ENCODE measurements at places on chromosomes 1 and 21.

- no peak for DNase-seq
Measured at GRCh38 chr1:50177994-50178393, 69.3 kb downstream of the ELAVL4 start.

DNA sequence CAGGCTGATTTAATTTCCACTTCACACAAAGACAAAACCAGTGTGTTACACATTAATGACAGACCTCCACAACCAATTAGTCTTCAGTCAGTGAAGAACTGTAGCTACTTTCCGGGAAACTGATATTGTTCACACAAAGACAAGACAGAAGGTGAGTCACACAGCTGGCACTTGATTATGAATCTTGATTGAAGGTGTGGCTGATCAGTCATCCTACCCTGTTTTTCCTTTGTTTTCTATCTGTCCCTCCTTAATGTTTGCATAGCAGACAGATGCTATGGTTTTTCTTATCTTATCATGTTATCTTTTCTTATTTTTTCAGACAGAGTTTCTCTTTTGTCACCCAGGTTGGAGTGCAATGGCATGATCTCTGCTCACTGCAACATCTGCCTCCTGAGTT, 185.1 kb upstream of the GREM2 start:
- no peak for DNase-seq

DNA sequence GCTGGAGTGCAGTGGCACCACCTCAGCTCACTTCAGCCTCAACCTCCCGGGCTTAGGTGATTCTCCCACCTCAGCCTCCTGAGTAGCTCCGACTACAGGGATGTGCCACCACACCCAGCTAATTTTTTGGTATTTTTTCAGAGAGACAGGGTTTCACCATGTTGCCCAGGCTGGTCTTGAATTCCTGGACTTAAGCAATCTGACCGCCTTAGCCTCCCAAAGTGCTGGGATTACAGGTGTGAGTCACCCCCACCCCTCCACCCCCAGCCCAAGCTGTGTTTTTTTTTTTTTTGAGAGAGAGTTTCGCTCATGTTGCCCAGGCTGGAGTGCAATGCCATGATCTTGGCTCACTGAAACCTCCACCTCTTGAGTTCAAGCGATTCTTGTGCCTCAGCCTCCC, 75.4 kb downstream of the NKAIN1 start:
- no peak for DNase-seq

DNA sequence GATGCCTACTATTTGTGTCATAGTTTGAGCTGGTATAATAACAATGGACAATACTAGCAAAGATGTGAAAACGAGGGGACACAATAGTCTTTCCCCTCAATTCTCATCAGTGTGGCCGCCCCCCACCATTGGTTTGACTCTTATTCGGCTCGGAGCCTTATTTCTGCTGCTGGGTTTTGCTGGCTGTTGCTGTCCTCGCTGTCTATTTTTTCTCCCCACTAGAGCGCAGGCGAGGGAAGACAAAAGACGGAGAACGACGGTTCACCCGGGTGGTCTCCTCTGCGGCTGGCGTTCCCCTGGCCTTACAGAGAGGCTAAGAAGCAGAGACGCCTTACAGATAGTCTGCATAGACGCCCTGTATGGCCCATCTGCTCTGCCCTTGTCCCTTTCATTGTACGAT, 19.4 kb downstream of the CLIC6 start:
- DNase-seq, result no peak

- DNase-seq, result no peak
Measured at GRCh38 chr1:43803646-43804045, 96.3 kb downstream of the ST3GAL3 start.

GRCh38 chr1:91020486-91020885, 1.3 kb downstream of the ZNF644 start:
- no peak for DNase-seq

DNA sequence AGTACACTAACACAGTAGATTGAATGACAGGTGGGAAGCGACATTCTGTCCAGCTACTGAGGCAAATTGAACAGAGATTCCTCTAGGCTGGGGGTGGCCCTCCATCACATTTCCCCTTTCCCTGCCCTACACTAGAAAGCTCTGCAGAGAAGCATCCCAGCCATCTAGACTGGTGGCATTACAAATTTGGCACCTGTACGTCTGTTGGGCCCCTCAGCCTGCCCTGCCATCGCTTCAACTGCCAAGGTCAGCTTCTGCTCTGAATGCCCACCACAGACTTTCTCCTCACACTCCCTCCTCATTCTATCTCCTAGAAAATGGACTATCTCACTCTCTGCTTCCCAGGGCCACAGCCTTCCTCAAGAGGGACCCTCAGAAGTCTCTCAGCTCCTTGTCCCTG, 16.7 kb downstream of the TRABD2B start:
- no peak for DNase-seq

DNA sequence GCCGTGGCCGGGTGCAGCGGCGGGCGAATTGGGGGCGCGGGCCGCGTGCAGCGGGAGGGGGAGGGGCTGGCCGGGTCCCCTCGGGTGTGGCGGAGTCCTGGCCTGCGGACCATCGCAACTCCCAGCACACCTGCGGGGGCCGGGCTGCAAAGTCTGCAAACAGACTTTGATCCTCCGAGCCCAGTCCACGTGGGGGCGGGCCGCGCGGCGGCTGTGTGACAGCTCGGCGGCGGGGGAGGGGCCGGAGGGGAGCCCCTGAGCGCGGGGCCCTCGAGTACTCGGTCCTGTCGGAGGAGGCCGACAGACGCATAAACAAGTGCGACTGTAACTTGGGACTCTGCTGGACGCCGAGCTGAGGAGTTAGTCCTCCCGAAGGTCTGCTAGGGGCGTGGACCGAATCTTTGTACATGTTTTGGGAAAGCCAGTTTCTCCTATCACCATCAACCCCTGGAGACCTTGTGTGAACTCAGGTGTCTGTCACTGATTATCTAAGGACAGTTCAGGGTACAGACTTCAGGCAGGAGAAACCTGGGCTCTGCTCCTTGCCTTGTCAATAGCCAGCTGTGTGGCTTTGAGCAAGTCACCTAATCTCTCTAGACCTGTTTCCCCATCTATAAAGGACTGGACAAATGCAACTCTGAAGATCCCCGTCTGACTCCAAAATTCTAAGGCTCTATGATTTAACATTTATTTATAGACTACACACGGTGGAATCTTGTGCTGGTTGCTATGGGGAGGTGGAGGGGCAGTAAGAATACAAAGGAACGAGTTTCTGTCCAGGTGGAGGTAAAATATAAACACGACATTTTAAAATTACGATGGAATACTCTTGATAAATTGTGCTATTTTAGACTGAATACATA, 710 bp upstream of the SLC30A1 start:
- DNase-seq, result no peak

- DNase-seq, result no peak
Measured at GRCh38 chr1:216183007-216183406, 240.2 kb downstream of the USH2A start.

DNA sequence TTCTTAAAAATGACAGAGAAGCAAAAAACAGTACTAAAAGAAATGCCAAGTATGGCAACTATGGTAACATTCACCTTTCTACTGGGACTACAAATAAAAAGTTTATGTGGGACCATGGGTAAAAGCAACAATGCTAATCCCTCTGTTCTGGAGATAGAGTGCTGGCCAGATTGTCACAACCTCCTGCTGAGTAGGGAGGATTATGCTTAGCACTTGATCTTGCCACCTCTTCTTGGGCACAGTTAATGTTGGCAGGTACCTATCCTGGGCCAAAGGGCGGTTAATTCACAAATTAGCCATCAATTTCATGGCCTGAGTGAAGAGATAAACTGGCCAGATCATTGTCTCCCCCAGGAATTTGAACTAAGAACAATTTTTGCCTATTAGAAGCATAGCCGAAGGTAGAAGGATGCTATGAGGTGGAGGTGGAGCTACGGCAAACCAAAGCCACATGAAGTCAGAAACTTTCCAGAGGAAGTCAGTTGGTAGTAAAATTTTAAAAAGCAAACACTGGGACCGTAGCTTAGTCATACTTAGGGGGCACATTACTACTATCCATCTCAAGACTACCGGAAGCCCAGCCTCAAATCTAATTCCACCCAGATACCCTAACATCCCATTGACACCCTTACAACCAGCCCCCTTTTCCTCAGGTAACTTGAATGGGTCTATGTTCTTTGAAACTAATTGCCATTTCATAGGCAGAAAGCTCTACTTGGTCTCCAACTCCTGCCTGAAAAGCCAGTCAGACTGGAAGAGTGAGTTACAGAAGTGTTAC, 2.7 kb downstream of the SCYL3 start:
- no peak for DNase-seq

DNA sequence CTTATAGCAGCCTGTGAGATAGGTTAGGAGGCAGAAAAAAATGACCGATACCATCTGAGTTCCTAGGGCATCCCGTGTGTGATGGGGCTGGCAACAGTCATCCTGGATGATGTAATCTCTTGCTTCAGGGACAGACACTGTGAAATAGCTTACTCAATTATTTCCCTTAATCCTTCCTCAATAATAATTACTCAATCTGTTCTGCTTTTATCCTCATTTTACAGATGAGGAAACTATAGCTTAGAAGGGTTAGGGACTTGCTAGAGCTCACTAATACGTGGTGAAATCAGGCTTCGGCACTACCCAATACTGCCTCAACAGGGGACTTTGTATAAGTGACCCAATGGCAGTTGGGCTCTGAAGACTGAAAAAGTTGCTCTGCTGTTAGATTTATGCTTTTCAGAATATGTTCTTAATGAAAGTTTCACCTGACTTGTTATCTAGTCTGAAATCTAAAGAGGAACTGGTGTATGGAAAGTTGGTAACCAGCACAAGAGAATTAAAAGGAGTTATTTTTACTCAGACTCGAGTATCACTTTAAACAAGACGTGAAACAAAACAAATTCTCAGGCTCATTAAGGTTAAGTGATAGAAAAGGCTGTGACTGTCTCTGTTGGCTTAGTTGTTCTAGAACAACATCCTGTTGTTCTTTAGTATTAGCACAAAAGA, 14.4 kb downstream of the CD55 start:
- no peak for DNase-seq

GRCh38 chr1:201885531-201886075, 3.1 kb upstream of the SHISA4 start:
- DNase-seq, result no peak

GRCh38 chr1:178096421-178096820, 2.5 kb downstream of the RASAL2 start:
- no peak for DNase-seq

GRCh38 chr21:20720623-20721022, 277.6 kb upstream of the NCAM2 start:
- DNase-seq, result no peak

- no peak for DNase-seq
Measured at GRCh38 chr21:39946199-39946598, 79.0 kb downstream of the PCP4 start.

DNA sequence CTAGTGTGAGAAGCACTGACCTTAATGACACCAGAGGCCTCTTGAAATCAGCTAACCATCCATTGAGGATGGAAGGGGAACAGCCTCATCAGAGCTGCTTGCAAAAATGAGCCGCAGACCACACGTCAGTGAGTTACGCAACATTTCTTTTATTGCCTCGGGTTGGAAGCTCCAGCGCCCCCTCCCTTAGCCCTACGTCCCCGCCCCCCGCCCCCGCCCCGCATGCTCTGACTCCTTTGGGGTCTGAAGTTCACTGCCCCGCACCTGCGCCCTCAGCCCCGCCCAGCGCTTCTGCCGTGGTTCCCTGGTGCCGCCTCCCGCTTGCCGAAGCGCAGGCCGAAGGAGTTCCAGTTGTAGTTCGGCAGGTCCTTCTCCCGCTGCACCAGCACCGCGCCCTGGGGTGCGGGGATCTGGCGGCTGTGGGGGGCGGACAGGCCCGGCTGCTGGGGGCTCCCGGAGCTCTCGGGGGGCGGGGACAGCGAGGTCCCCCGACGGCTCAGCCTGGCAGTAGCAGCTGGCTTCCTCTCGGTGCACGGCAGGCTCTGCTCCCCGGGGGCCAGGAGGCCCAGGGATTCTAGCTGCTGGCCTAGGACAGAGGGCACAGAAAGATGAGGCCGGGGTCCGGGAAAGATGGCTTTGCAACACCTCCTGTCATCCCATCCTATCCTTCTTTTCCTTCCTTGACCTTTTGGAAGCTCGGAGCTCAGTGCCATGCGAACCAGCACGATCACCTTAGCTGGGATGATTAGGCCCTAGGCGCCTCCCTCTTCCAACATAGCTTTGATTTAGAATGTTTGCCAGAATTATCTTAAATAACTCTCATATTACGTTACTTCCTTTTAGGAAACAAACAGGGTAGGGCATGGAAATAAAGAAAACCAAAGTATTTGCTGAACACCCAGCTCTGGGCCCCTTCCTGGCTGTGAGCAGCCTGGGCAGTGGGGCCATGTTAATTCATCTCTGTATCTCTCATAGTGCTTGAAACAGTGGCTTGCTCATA, 5.8 kb downstream of the KISS1 start:
- DNase-seq, result no peak

- no peak for DNase-seq
Measured at GRCh38 chr1:33299461-33300155, 21.3 kb downstream of the A3GALT2 start.

GRCh38 chr21:42617486-42617885, 35.9 kb upstream of the PDE9A start:
- DNase-seq, result no peak
